ENCODE measurements at places on chromosomes 5 and 9.

GRCh38 chr5:74337254-74337983 lies 303.1 kb downstream of the ENC1 start:
- no peak for DNase-seq

GRCh38 chr5:138186002-138186447 lies 7.1 kb downstream of the KIF20A start:
- no peak for DNase-seq

GRCh38 chr5:154193283-154193682 lies 2.8 kb downstream of the GALNT10 start:
- no peak for DNase-seq

DNA sequence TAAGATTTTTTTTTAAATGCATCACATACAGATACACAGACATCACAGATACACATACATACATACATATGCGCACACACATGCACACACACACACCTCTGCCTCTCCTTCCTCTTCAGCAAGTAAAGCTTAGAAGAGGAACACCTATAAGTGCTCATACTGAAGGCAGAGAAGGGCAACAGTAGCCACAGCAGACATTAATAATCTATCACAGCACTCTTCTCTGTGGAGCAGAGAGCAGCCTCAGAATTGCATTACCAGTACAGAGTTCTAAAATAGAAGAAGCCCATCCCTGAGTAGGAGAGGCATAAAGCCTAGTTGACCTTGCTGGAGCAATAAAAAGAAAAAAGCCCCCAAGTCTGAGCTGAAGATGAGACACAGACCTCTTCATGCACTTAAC lies 110.6 kb downstream of the MLLT3 start:
- DNase-seq, result no peak

- peak; percentile 22 for DNase-seq
These were observed 235.8 kb downstream of the ROR2 start for GRCh38 chr9:91714020-91714806.

DNA sequence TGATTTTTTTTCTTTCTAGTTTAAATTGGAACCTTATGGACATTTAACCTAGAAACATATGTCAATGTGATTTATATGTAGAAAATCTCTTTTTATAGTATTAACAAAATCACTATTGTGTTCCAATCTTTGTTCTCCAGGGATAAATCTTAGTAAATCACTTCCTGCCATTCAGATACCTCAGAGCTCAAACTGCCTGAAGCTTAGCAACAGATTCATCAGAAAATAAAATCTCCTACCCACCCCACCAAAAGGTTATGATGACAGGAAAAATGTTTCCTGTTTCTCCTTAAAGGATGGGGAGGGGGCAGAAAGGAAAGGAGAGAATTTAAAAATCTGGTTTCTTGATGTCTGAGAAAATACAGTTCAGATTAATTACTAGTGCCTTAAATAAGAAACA lies 105.0 kb upstream of the TUT7 start:
- no peak for DNase-seq

- DNase-seq, result no peak
These were observed 43.2 kb upstream of the NR3C1 start for GRCh38 chr5:143446535-143447226.

- DNase-seq, result no peak
These were observed 116.9 kb downstream of the IRX2 start for GRCh38 chr5:2634399-2635176.

DNA sequence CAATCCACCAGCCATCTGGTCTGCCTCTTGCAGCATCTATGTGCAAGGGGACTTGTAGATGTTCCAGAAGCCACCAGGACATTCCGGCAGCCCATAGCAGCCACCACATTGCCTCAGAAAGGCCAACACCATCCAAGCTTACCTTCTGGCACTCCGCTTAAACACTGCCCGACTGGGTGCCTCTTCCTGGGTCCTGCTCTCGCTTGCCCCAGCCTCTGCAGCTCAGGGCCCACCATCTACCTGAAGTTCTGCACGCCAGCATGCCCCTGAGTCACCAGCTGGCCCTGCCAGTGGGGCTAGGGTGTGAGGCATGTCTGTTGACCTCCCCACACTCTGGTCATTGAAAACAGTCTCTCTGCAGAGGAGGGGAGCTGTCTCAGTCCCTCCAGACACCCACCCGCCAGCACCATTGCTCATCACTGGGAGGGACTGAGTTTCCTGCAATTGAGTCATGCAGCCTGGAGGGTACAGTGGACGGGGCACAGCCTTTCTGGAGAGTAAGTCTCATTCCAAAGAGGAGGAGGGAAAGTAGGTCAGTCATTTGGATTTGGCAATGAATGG lies 16.9 kb upstream of the COL5A1 start:
- no peak for DNase-seq

- peak; percentile 68 for DNase-seq
These were observed 31.6 kb upstream of the UBAC1 start for GRCh38 chr9:135992486-135993408.

DNA sequence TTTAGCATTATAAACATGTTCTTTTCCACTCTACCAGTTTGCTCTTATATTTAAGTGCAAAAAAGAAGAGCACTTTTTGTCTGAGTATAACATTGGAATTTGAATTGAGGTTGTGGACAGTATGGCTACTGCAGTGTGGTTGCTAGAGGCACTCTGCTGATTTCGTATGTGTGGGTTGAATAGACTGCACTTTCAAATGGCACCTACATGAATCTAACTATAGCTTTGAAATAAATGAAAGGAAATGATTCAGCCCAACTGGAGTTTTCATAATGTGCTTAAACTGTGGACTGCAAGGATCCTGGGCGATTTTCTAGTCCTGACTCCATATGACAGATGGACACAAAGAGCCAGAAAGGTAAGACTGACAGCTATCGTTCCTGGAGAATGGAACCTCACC lies 657.6 kb upstream of the RIOK2 start:
- no peak for DNase-seq

DNA sequence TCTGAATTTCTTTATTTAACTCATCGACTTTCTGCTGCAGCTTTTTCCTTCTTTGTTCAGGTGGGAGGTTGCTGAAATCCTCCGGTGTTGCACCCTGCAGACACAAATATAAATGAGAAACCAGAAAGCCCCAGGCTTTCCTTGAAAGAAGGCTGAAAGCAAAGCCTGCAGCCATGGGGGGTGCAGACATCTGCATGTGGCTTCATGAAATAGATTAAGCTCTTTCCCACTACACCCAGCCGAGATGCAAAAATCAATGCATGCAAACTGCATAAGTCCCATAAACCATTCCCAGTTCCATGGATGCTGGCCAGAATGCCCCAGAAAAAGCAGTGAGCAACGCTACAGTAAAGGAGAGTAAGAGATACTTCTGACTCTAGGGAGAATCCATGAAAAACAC lies 73.6 kb downstream of the USP20 start:
- DNase-seq, result no peak

GRCh38 chr5:88689668-88690408 lies 193.1 kb downstream of the MEF2C start:
- DNase-seq, result no peak
